KBM-7 (cell line): ENCODE measurements at places on chromosomes 1 and 21.

DNA sequence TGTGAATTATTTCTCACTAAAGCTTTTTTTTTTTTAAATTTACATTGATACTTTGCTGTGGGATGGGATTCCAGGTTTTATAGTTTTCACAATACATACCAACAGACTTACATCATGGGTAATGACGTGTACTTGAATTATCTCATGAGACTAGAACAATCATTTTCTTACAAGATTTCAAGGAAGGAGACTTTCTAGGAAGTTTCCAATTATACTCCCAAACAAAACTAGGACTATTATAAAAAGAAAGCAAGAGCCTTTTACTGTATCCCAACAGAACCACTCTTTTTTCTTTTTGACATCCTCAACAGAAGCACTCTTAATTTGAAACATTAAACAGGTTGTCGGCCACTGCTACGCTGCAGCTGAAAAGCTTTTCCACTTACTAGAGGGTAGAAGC, 48.7 kb downstream of the TESK2 start:
- DNase-seq: no peak

DNA sequence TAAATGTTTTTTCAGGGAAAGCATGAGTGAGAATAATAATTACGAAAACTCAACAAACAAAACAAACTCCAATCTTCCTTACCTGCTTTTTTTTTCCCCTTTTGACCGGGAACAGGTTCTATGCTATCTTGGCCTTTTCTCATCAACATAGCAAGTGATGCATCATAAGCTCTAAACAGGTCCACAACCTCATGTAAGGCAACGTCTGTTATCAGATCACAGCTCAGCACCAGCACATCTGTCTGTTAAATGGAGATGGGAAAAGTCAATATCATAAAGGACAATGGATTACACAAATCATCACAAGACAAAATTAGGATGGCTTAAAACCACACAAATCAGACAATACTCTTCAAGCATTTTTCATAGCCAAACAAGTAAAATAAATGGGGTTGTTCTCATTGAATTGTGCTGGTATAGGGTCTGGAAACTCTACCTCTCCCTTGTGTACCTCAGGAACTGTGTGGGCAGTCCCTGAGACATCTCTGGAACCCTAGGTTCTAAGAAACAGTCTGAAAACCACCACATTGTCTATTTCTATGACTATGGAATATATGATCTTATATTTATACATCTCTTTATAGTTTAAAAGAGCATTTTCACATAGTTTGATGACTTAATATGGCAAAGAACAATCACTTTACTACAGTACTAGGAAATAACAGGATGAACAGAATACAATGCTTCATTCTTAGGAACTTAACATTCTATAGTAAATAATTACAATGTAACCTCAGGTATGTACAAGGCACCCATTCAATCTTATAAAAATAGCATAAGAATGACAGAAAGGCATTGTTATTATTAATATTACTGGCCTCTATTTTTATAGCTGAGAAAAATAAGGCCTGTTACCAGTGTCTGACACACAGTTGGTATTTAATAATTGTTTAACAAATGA, 44.7 kb downstream of the EIF2B3 start:
- no peak for DNase-seq

GRCh38 chr1:3819771-3820200, 23.5 kb upstream of the LRRC47 start:
- no peak for DNase-seq

- no peak for DNase-seq
These were observed 93.4 kb upstream of the KCNK1 start for GRCh38 chr1:233520261-233521191.

DNA sequence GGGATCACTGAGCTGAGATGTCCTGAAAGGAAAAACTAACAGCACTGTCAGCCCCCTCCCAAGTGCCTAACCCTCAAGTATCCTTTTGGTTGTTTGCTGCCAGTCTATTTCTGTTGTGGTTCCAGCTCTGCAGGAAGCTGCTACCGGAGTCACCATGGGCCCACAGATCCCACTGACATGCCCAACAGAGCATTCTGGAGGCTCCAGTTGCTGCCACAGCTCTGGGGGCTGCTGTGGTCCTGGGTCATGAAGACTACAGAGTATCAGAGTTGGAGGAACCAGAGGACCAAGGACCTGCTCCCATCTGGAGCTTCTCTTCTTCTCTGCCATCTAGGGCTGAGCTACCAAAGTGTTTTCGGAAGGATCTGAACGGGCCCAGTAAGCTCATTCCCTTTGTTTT, 910 bp downstream of the LCE3A start:
- no peak for DNase-seq

DNA sequence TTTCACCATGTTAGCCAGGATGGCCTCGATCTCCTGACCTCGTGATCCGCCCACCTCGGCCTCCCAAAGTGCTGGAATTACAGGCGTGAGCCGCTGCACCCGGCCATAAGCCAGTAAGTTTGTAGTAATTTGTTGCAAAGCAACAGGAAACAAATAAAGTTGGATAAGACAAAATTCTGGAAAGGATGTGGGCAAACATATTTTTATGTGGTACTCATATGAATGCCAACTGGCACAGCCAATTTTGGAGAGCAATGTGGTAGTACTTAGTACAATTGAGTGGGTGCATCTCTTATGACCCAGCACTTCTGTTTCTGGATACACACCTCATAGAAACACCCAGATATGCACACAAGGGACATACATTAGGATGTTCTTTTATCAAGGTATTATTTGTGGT, 8.4 kb upstream of the IL12RB2 start:
- DNase-seq: no peak

- DNase-seq: peak; percentile 74
These were observed 9.1 kb downstream of the AHDC1 start for GRCh38 chr1:27594564-27595510.

DNA sequence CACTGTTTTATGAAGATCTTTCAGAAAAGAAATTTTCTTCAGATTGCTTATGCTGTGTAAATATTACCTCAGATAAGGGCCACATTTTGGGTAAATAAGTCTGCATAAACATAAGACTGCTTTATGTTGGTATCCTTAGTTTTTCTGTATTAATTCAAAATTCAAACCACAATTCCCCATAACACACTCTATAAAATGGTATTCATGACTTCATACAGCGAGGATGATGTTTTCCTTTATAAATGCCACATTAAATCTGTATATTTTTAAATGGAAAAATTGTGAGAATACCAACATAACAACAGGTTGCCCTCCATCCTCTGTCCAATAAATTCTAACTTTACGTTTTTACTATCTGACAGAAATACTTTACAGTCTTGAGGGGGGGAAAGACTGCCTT, 248.7 kb upstream of the CXADR start:
- DNase-seq: no peak

- DNase-seq: peak; percentile 12
These were observed 45.1 kb downstream of the ERI3 start for GRCh38 chr1:44310006-44310405.

- DNase-seq: no peak
These were observed 284.6 kb upstream of the DPYD start for GRCh38 chr1:98205291-98206017.

DNA sequence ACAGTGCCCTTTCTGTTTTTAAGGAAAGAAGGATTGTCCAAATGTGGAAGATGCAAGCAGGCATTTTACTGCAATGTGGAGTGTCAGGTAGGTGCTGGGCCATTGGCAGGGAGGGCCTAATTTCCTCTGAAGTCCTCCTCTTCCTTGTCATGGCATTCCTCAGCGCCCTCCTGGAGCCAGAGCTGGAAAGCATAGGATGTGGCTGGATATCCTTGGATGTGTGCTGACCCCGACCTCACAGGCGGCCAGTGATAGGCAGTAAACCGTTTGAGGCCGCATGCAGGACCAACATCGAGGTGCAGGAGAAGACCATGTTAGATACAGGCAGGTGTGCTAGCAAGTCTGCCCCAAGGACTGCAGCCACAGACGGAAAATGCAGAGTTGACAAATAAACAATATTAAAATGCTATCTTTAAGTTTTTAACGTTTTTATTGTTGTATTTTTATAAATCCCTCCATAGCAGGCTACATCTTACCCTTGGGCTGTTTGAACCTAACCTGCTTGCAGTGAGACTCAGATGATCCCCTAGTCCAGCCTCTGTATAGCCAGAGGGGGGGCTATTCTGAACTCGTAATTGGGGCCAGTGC, 24.3 kb downstream of the SMYD2 start:
- no peak for DNase-seq

GRCh38 chr1:228996281-228996680, 261.0 kb downstream of the RHOU start:
- no peak for DNase-seq

GRCh38 chr1:109241344-109241743, 8.0 kb upstream of the CELSR2 start:
- no peak for DNase-seq

DNA sequence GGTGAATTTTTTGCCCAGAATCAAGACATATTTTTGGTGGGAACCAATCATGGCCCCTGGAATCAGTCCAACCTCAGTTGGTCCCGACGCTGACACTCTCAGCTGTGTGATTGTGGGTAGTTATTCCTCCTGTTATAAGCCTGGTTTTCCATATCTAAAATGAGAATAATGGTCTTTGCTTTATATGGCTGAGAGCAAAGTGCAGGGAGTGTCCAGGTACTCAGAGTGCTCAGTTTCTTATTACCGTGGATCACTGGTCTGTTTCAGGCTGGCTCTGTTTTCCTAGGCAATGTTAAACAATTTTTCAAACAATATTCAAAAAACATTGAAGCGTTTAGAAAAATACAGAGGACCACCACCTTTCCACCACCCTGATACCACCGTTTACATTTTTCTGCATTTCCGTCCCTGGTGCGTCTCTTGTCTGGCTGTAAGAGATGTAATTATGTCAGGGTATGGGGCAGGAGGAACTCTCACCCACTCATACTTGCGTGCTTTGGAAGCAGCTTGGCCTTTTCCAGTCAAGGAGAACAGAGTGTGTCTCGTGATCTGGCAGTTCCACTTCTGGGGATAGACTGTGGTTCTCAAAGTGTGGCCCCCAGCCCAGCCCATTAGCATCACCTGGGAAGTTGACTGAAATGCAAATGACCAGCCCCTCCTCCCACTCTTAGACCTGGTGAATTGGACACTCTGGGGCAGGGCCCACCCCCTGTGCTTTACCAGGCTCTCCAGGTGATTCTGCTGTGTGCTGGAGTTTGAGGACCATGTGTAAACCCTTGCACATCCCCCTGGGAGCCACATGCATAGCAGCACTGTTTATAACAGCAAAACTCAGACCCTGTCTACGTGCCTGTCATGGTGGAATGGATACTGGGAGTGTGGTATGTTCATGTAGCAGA, 6.8 kb downstream of the MX1 start:
- DNase-seq: no peak

- peak; percentile 87 for DNase-seq
These were observed 50.2 kb downstream of the KCNN3 start for GRCh38 chr1:154819628-154820590.

DNA sequence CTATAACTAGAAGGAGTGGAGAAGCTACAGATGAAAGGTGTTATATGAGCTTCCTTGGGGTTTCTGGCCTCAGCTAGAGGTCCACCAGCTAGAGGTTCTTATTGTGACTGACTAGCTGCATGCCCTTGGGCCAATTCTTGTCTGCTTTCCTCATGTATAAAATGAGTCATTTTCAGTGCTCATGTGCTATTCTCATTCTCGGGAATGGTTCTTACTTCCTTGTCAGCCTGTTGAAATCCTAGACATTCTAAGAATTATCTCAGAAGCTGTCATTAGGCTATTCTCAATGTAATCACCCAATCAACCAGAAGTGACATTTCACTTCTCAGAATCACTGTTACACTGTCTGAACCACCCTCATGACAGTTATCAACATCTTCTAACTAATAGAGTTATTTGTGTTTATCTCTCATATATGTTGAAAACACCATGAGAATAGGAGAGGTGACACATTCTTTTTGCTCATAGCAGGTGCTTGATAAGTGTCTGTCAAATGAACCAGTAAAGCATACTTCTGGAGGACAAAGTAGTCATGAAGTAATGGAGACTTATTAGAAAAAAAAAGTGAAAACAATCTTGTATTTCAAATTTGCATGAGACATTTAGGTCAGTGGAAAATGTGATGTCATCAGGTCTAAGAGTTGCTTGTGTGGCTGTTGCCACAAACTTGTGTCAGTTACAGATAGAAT, 122.8 kb upstream of the IVNS1ABP start:
- DNase-seq: peak; percentile 18

- DNase-seq: no peak
These were observed 125.2 kb upstream of the PBX1 start for GRCh38 chr1:164433818-164434170.

DNA sequence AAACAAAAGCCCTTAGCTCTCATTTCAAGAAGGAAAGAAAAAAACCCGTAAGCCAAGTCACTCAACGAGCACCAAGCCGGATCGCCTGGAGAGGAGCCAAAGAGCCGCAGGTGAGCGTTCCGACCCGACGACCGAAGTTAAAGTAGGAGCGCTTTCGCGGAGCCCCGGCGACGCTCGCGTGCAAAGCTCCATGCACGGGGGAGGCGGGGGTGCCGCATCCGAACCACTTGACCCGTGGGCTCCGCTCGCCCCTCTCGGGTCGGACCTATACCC, 382 bp downstream of the GPBP1L1 start:
- no peak for DNase-seq

DNA sequence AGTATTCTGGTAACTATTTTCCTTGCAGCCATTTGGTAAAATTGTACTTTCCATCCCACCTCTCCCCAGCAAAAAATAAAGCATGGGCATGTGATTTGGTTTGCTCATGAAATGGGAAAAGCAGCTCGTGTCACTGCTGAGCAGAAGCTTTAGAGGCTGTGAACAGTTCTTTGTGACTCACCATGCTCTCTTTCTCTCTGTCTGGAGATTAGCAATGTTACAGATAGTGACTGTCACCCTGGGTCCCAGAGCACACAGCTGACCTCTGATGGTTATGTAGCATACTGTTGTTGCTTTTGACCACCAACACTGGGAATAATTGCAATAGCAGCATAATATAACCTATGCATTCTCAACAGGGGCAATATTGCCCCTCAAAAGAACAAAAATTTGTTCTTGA, 70.6 kb downstream of the RGS2 start:
- no peak for DNase-seq

- no peak for DNase-seq
These were observed 10.8 kb upstream of the A3GALT2 start for GRCh38 chr1:33331444-33332356.

DNA sequence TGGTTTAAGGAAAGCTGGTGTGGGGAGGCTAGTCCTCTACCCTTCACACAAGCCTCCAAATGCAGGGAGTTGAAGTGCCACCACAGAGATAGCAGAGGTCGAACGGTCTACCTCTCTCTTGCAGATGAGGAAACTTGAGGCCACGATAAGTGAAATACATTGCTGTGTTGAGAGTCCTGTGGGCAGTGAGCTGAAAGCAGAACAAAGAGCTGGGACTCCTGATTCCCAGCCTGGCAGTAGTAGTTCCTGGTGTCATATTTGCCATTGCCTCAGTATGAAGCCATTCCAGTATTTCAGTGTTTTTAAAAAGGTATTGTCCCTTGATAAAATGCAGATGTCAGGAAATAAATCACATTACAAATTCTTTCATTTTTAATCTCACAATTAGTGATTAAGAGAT, 28.6 kb downstream of the AK4 start:
- peak; percentile 38 for DNase-seq

GRCh38 chr1:183278739-183279591, 92.9 kb downstream of the LAMC2 start:
- no peak for DNase-seq

GRCh38 chr1:119160409-119160808, 20.0 kb upstream of the WARS2 start:
- no peak for DNase-seq

- DNase-seq: no peak
These were observed 21.3 kb upstream of the PKP1 start for GRCh38 chr1:201261771-201262547.
